ENCODE measurements at places on chromosomes 3 and 15. TPM values are rescaled to one million over a fixed set of nuclear protein-coding genes. Genes with fewer than 3 reads are reported as not detected.
A peak's percentile ranks its signal among the peaks of the same experiment; 100 is the strongest.

DNA sequence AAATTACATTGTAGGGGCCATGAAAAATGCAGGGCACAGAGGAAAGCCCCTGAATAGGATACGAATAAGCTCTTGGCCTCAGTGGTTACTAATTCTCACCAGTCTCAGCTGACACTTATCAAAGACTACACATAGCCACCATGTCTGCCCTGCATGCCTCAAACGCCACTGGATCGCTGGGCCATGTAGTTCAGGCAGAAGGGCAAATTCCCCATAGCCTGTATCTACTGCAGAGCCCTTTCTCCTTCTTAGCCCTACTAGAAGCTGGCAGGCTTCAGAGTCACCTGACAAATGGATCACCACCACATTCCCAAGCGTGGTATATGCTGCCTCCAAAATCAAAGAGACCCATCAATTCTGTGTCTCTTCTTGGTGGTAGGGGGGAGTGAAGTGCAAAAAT is 177.4 kb downstream of the MINAR1 start:
- no peak overlapping the region for H3K27ac ChIP-seq
- DNase-seq, result no peak
- H3K36me3 ChIP-seq, result no peaks in the 10 kb centered on the region
- no peak overlapping the region for H3K4me3 ChIP-seq

- peaks cover 29% of the 10 kb centered on the region for H3K4me1 ChIP-seq
- H3K27me3 ChIP-seq, result peaks cover 90% of the 10 kb centered on the region
- H3K4me3 ChIP-seq, result no peak overlapping the region
- DNase-seq, result no peak
- no peaks in the 10 kb centered on the region for H3K36me3 ChIP-seq
Measured at GRCh38 chr15:37097144-37097919, 3.0 kb downstream of the MEIS2 start.

GRCh38 chr15:68843425-68844311 is 23.0 kb upstream of the ANP32A start:
- H3K27me3 ChIP-seq, result peaks cover 79% of the 10 kb centered on the region
- no peaks in the 10 kb centered on the region for H3K36me3 ChIP-seq
- DNase-seq, result peak; percentile 43
- peak overlapping the region; percentile 63 for H3K4me3 ChIP-seq
- H3K27ac ChIP-seq, result no peak overlapping the region

- H3K27me3 ChIP-seq, result no peaks in the 10 kb centered on the region
- H3K27ac ChIP-seq, result peak overlapping the region; percentile 37
- H3K4me1 ChIP-seq, result peaks cover 71% of the 10 kb centered on the region
- H3K36me3 ChIP-seq, result peaks cover 20% of the 10 kb centered on the region
Measured at GRCh38 chr3:152283492-152284381, 15.0 kb downstream of the MBNL1 start.

GRCh38 chr3:50323092-50323600 is 601 bp upstream of the HYAL2 start:
- H3K4me1 ChIP-seq, result peaks cover 25% of the 10 kb centered on the region
- no peaks in the 10 kb centered on the region for H3K27me3 ChIP-seq
- H3K36me3 ChIP-seq, result peaks cover 3% of the 10 kb centered on the region
- no peak overlapping the region for H3K4me3 ChIP-seq
- peak overlapping the region; percentile 60 for H3K27ac ChIP-seq

Gene PLA2G4E
- not detected for total RNA-seq
